Natural killer cell treated with Interleukin-12 subunit alpha and Interleukin-12 subunit beta and Interleukin-15 and Interleukin-18, amount 100 ng/mL, for 72 hours (primary cell): ENCODE measurements at places on chromosomes 12 and 14.

- DNase-seq: peak; percentile 35
Measured at GRCh38 chr14:101225157-101226152, 321.9 kb upstream of the RTL1 start.

DNA sequence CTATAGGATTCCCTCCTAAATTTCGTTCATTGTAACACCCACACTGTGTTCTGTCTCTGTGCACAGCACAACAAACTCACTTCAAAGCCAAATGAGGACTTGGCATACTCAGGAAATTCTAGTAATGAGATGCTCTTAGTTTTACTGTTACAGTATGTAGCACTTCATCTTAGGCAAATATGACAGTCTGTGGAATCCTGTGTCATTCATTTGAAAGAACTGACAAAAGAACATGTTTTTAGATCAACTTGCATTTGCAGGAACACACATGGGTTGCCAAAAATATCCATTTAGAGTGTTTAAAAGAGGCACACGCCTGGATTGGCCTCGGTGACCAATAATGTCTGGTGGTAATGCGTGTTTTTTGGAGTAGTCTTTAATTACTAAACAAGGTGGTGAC, 56.5 kb downstream of the PDE3A start:
- no peak for DNase-seq

GRCh38 chr12:91991399-91992187, 154.1 kb downstream of the BTG1 start:
- DNase-seq: no peak

DNA sequence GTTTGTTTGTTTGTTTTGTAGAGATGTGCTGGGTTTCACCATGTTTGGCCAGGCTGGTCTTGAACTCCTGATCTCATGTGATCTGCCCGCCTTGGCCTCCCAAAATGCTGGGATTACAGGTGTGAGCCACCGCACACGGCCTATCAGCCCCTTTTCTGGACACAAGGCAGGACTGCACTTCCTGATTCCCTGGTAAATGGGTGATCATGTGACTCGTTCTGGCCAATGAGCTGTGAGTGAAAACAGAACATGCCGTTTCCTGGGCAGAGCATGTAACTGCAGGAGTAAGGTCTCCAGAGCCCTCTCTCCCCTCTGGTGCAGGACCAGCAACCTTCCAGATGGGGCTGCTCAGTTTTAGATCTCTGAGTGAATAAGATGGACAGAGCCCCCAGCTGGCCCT, 92.7 kb downstream of the ITPK1 start:
- DNase-seq: no peak

- no peak for DNase-seq
Measured at GRCh38 chr14:61644834-61645233, 50.5 kb upstream of the HIF1A start.

GRCh38 chr14:50822501-50823042, 8.4 kb downstream of the NIN start:
- no peak for DNase-seq

DNA sequence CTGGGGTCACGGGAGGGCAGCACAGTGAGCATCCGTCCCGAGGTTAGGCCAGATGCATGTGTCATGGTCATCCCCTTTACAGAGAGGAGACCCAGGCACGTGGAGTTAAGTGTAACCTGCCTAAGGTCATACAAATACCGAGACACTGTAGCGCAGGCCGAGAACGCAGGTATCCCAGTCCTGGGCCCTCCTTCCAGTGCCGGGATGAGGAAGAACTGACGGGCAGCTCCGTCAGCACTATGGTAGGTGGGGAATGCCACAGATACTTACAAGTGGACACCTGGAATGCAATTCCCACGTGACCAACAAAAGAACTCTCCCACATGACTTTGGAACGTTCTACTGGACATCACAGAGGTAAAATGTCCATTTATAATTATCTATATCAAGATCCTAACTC, 8.7 kb upstream of the TMEM229B start:
- DNase-seq: no peak

- DNase-seq: no peak
Measured at GRCh38 chr12:105273601-105274000, 37.6 kb upstream of the APPL2 start.

DNA sequence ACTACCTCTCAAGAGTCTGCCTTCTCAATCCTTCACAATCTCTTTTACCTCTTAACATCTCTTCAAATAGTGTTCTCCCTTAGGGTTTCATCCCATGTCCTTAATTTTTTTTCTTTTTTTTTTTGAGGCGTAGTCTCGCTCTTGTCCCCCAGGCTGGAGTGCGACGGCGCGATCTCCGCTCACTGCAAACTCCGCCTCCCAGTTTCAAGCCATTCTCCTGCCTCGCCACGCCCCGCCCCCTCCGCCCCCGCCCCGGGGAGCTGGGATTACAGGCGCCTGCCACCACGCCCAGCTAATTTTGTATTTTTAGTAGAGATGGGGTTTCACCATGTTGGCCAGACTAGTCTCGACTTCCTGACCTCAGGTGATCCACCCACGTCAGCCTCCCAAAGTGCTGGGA, 7.0 kb upstream of the BCAT1 start:
- DNase-seq: no peak

- DNase-seq: peak; percentile 94
Measured at GRCh38 chr12:109880043-109880931, at the start of gene GLTP. Gene GLTP (minus strand): TSS chr12:109880541. CDS start chr12:109880374, 167 bp downstream.

GRCh38 chr12:99746538-99746937, 99.0 kb downstream of the GARIN6 start:
- no peak for DNase-seq

GRCh38 chr14:56059054-56059453, 59.2 kb upstream of the PELI2 start:
- DNase-seq: no peak

DNA sequence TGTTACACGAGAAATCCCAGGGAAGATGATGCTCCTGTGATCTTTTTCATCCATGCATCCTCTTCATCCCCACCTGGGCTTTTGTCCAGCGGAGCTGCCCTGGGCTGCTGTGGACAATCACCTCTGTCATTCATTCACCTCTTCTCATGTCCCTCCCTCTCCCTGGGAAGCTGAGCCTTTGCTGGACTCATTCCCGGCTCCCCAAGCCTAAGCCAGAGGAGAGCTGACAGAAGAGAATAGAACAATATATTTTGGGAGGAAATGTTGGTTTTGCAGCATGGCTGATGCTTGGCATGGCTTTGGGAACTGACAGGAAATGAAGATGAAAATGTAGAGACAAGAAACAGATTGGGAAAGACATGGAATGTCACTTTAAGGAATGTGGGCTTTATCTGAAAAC, 177.4 kb downstream of the DICER1 start:
- no peak for DNase-seq

- DNase-seq: peak; percentile 79
Measured at GRCh38 chr14:39232554-39233415, 930 bp upstream of the MIA2 start.

GRCh38 chr12:131736446-131737149, 25.7 kb downstream of the SFSWAP start:
- DNase-seq: no peak

- no peak for DNase-seq
Measured at GRCh38 chr12:123928274-123928865, 44.3 kb downstream of the CCDC92 start.

DNA sequence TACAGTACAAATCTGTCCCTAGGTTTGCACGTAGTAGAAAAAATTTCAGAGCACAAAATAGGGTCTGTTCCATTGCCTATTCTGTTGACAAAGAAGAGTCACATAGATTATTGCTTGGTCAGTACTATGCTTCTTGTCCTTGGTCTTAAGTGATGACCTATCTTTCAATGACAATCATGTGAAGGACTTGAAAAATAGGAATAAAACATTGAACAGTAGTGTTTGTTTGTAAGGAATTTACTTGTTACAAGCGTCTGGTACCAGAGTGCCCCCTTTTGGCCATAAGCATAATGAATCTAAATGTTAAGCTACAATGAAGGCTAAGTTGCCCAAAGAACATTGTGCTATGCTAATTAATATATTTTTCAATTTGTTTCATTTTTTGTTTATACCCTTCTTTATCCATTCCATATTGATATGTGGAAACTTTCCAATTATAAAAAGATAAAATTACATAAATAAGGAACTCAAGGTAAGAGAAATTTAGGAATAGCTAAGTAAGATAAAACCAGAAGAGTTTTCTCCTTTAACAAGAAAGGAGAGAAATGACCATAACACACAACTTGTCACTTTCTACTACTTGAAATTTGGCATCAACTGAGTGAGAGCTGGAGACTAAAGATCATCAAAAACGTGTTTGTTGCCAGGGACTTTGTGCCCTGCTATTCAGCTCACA, 204.7 kb downstream of the EPS8 start:
- no peak for DNase-seq

GRCh38 chr14:99158150-99158549, 113.8 kb downstream of the BCL11B start:
- no peak for DNase-seq

DNA sequence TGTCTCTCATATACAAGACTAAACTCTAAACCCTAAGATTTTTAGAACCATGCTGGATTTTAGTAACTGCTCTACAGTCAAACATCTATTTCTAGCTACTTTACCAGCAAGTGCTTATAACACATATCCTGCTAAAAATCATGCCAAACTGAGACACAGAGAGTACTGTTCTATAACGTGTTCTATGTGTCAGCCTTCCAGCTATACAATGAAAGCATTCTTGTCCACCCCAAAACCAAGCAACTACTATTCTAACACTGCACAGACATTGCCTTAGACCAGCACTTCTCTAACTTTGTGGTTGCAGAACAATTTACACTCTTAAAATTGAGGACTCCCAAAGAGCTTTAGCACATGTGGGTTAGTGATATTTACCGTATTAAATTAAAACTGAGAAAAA, 85.7 kb downstream of the SPPL3 start:
- DNase-seq: no peak

- DNase-seq: no peak
Measured at GRCh38 chr12:50242751-50243191, 40.5 kb downstream of the LIMA1 start.

DNA sequence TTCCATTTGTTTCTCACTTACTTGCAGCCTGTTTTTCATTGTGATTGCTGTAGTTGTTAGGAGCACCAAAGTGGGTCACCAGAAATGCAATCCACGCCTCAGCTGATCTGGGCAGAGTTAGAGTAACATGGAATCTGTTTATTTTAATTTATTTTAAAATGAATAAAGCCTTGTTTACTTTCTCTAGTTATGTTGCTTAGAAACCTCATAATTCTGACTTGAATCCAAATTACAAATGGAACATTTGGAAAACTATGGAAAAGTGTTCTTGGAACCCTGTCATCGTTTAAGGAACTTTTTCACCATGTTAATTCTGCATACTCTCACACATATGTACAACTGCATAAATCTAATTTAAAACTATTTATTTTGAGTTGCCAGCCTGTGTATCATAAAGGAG, 92.2 kb upstream of the DAAM1 start:
- no peak for DNase-seq

- DNase-seq: no peak
Measured at GRCh38 chr14:77378701-77379100, 1.5 kb downstream of the SAMD15 start.

DNA sequence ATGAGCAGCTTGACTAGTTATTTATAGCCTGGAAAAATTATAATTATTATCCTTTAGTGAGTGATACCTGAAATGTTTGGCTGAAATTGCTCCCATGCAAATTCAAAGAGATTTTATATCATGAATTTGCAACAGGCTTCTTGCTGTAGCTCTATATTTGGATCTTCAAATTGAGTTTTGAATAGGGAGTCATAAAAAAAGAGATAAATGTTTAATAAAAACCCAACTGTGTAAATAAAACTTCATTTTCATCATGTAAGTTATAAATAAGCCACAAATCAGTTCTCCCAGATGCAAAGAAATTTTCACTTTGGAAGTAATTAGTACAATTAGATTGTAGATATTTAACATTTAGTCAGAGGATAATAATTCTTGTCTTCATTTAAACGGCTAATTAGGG, at the start of gene TAS2R8:
Gene TAS2R8, minus strand, starts transcription at position 101 of the 400 bp plus-strand sequence. CDS start 306 bp downstream, outside the sequence.
- DNase-seq: no peak

DNA sequence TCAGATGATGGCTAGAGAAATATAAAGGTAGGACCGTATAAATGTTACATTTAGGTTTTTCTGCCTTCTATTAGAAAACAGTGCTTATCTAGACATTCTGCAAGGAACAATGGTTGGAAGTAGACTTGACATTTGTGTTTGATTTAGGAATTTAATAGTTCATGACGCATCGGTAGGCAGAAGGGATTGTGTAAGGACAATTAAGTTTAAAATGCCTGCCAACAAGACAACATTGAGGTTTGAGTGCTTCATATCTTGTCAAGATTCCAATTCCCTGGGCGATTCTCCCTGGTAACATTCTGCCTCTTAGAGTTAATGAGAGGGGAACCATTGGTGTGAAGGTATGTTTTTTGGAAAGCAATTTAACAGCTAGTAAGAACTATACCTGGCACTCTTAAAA, 186.8 kb upstream of the RBM19 start:
- DNase-seq: no peak

DNA sequence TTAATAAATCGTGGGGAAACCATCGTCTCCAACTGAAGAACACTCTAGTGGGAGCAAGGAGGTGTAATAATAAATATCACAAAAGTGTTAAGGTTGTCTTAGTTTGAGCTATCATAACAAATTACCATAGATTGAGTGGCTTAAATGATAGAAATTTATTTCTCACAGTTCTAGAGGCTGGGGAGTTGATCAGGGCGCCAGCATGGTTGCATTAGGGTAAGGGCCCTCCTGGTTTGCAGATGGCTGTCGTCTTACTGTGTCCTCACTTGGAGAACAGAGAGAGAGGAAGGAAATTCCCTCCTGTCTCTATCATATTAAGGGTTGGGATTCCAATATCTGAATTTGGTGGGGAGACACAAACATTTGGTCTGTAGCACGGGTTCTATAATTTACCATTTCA, 33.0 kb downstream of the MRPS35 start:
- no peak for DNase-seq

GRCh38 chr12:57722716-57723629, 15.6 kb downstream of the AGAP2 start:
- no peak for DNase-seq

GRCh38 chr14:36605506-36605857, 23.1 kb upstream of the NKX2-8 start:
- no peak for DNase-seq

DNA sequence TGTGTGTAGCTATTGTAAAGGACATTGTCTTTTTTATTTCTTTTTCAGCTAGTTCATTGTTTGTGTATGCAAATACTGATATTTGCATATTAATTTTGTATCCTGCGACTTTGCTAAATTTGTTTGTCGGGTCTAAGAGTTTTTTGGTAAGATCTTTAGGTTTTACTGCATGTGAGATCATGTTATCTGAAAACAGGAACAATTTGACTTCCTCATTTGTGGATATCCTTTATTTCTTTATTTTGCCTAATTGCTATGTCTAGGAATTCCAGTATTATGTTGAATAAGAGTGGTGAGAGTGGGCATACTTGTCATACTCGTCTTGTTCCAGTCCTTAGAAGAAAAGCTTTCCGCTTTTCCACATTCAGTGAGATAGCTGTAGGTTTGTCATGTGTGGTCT, 28.8 kb downstream of the SIX4 start:
- DNase-seq: no peak

GRCh38 chr14:99737451-99737951, 53.4 kb downstream of the CYP46A1 start:
- peak; percentile 44 for DNase-seq

DNA sequence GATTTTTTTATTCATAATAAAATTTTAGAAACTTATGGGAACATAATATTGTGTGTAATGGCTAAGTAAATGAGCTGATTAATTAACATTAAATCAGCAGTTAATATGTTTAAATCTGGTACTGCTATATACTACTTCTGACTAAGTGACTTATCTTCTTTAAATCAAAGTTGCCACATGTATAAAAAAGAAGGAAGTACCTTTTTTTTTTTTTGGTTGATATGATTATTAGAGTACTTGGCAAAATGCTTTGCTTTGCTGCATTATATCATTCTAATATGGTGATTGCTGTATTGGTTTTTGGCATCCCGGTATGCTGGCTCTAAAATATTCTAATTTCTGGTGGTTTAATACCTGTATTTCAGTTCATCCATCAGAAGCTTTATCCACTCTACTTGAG, 319.1 kb upstream of the RGS6 start:
- no peak for DNase-seq
